Glomerular endothelial cell (primary cell): ENCODE measurements at places on chromosomes 7 and 10. TPM values are rescaled to one million over a fixed set of nuclear protein-coding genes. Genes with fewer than 3 reads are reported as not detected.

The PAPOLB gene
- total RNA-seq, result not detected in 2 replicates

The SFTPA1 gene
- not detected in 2 replicates for total RNA-seq

DNA sequence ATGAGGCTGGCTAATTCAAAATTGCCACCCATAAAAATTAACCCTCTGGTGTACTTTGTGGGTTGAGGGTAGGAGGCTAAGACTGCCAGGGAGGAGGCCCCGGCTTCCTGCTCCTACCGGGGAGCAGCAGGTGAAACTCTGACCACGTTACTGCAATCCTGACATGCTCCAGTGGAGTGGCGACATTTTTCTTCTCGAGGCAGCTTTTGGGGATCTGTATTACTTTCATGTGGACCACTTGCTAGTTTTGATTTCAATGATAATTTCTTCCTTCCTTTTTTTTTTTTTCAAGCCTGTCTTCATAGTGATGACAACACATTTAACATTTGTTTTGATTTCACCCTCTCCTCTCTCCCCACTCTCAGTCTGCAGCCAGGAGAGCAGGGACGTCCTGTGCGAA, 14.6 kb downstream of the GATA3 start:
- DNase-seq, result no peak

- no peak for DNase-seq
These were observed 736 bp downstream of the SKIDA1 start for GRCh38 chr10:21524526-21525366.

GRCh38 chr7:150330211-150330885, 7.0 kb upstream of the ACTR3C start:
- DNase-seq, result no peak
